ENCODE measurements at places on chromosomes 3 and 15.

GRCh38 chr3:189119950-189120349 lies 51.8 kb upstream of the TPRG1 start:
- DNase-seq = no peak

GRCh38 chr3:179743913-179744312 lies 91.1 kb downstream of the USP13 start:
- no peak for DNase-seq

GRCh38 chr3:6281662-6282061 lies 579.3 kb upstream of the GRM7 start:
- no peak for DNase-seq

DNA sequence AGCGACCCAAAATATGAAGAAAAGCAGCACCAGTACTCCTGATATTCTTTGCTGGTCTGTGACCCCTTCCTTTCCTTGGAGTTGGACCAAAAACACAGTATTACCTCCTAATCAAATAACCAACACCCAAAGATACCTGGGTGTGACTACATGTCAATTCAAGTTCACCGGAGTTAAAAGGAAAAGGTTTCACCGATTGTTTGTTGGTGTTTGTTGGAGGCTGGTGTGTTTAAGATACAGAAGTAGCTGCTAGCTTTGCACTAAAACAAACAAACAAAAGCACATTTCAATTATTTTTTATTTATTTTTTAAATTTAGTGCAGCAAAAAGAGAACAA lies 81.5 kb downstream of the MYO1E start:
- no peak for DNase-seq

GRCh38 chr3:144200466-144200865 lies 228.8 kb downstream of the DIPK2A start:
- DNase-seq = no peak

GRCh38 chr3:41317718-41318117 lies 118.4 kb downstream of the CTNNB1 start:
- no peak for DNase-seq

DNA sequence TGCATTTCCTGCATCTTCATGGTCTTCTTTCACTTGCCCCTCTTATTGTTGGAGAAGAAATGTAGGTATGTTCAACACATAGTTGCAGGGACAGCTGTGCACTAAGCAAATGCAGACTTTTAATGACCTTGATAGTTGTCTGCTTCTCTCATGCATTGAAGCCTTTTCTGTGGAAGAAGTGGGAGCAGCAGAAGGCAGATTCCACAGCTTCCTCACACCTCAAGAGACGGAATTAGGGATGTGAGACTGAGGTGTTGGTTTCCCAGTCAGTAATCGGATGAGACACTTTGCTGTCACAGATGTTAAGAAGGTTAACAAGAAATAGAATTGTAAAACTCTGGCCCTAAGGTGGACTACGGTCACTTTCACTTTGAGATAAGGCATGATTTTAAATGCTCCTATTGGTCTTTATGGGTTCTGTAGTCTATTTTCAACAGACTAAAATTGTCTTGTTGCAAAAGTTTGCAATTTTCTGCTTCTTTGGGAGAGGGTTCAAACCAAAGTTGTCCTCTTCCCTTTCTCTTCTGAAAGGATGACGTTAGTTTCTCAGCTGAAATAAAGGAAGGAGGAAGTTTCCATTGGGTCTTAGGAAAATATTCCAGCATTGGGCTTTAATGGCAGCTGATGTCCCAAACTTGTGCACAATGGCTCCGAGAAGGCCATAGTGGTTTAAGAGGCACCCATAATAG lies 117.4 kb downstream of the LPP start:
- DNase-seq = no peak

- DNase-seq = no peak
Measured at GRCh38 chr15:86879250-86880229, 799.9 kb downstream of the AGBL1 start.

GRCh38 chr3:188153437-188154013 lies 432 bp upstream of the LPP start:
- peak; percentile 57 for DNase-seq

DNA sequence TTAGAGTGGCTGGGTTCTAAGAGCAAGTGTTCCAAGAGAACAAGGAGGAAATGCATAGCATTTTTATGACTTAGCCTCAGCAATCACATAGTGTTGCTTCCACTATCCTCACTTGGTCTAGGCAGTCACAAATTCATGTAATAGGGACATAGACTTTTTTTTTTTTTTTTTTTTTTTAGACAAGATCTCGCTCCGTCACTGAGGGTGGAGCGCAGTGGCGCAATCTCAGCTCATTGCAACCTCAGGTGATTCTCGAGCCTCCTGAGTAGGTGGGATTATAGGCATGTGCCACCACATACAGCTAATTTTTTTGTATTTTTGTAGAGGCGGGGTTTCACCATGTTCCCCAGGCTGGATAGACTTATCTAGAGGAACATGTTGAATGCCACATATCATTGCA lies 4.7 kb upstream of the GNB4 start:
- no peak for DNase-seq

DNA sequence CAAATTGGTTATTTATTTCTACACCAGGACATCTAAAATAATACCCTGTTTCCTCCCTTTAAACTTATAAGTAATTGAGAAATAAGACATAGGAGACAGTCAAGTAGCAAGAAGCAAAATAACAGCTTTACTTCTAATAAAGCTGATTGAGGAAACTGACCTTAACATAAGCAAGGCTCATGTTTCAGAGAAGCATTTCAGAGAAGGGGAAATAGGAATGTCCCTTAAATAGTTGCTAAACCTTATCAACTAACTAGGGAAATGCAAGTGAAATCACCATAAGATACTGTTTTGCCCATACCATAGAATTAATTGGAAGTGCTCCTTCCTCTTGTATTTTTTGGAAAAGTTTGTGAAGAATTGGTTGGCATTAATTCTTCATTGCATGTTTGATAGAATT lies 84.9 kb downstream of the B3GALNT1 start:
- DNase-seq = no peak

DNA sequence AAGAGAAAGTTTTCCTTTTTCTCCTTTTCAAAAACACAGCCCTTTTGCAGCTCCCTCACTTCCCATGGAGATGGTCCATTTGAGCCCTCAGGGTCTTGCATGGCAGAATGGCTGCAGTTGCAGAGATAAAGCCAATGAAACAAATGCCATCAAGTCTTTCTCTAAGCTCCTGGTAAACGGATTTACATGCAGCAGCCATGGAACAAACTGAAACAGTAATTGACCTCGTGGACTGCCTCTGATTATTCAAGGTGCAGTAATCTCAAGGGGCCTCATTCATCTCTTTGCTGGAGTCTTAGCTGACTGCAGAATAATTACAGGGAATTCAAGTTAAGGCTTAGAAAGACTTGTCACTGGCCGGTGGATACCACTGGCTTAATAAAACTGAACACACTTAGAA lies 125.1 kb downstream of the SQOR start:
- DNase-seq = no peak

All from CD4-positive, alpha-beta T cell treated with Interleukin-15 for 1 hour (primary cell).